ENCODE measurements at places on chromosomes 1 and 21.

DNA sequence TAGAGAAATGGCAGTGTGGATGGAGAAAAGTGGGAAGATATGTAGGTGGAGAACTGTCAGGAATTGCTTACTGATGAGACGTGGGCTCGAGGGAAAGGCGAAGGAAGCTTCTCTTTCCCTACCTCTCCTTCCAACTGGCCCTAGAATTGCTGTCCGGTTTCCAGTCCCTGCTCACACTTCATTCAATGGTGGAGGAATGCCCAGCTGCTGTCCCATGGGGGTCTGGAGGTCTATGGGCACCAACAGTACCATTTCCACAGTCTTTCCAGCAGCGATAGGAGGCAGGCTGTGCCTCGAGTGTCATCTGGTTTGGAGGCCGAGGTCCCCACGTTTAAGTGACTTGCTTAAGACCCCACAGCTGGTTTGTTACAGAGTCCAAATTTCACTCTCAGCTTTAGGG is 31.5 kb upstream of the CD1D start:
- no peak for DNase-seq

DNA sequence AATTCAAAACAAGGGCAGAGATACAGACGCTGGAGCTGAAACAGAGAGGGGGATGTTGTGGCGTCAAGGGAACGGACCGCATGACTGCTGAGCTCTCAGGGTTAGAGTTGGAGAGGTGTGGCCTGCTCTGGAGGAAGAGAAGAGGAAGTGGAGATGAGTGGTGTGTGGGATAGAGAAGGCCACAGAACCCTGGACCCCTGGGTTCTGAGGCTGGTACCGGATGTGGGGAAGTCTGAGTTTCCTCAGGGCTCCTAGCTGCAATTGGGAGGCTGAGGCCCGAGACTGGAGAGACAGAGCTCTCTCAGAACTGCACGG is 1.8 kb downstream of the BCAN start:
- no peak for DNase-seq

DNA sequence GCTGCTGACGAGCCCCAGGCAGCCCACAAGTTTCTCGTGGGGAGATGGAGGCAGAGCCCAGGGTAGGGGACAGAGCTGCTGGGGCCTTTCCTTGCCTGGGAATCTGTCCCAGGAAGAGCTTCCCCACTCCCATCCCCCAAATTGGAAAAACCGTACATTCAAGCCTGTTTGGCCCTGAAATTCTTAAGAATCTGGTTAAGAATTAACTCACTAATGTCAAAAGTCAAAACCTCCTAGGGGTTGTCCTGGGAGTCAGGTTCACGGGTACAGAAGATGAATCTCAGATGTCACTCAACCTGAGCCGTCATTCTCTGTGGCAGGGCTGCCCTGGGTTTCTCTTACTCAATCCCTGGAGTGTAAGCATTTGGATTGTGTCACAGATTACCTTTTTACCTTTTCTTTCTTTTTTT is 8.4 kb downstream of the C1orf115 start:
- DNase-seq = no peak

DNA sequence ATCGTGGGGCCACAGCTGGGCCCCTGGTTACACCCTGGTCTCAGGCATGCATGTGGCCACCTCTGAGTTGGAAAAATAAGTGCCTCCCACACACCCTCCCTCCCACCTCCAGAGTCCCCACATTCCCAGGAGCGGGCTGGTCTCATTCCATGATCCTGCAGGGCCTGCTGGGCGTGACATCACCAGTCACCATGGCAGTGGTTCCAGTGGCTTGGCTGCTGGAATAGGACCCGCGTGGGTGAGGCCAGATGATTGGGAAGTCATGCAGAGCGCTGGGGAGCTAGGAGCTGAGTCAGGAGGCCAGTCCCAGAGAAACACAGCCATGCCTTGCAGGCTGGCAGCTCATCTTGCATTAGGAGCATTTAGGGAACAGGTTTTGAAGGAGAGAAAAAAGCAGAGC is 125.4 kb upstream of the TMEM51 start:
- no peak for DNase-seq

DNA sequence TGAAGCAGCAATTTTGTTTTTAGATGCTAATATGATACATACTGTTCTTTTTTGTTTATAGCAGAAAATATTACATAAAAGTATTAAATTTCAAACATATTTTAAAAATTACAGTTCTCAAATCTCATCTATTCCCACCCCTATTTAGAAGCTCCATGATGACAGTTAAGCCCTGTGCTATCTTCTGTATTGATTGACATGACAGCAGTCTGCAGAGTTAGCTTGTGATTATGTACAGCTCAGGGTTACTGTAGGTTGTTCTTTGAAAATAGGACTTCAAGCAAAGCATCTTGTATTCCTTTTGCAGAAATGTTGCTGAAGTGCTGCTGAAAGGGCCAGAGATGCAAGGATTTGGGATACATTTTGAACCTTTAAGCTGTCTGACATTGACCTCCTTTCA is 8.2 kb downstream of the GPSM2 start:
- no peak for DNase-seq

- no peak for DNase-seq
These were observed 141.6 kb upstream of the PALMD start for GRCh38 chr1:99504287-99504686.

- DNase-seq = no peak
These were observed 2.1 kb upstream of the HCRTR1 start for GRCh38 chr1:31615414-31615813.

GRCh38 chr21:35529171-35529863 is 480.2 kb upstream of the RUNX1 start:
- peak; percentile 26 for DNase-seq

GRCh38 chr1:205017766-205018165 is 25.2 kb upstream of the CNTN2 start:
- DNase-seq = no peak

DNA sequence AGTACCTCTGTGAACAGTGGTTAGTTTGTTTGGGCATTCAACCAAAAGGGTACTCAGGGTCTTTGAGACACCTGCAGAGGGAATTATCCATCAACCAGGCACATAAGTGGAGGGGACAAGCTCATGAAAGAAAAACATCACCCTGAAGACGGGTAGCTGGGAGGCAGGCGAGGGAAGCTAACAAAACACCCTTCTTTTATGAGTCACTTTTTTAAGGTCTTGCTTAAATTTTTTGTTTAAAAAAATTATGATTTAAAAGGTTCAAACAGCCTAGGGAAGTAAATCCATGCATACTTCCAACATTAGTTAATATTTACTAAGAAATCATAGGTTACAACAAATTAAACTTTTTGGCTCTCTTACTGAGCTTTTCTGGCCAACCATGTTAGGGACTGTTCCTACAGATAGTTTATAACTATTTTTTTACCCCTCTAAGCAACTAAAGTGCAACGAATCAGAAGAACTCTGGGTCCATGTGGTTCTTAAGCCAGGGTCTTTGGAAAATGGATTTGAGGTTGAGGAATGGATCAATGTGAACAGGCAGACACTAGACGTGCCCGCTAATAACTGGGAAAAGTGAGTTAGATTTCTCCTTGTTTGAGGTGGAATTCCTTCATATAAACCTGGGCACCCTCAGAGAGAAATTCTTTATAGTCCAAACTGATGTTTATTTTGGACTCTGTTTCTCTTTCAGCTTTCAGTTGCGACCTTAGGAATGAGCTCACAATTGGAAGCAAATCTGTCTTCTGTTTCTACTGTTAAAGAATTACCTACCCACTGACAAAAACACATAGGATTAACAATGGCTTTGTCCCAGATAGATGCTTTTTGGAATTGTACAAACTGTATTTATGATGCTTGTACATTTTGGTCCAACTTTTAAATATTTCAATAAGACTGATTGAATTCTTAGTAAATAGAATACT is 123.0 kb downstream of the LYPLAL1 start:
- DNase-seq = no peak

GRCh38 chr1:203097001-203097400 is 11.2 kb upstream of the MYOG start:
- no peak for DNase-seq

GRCh38 chr1:8162168-8162567 is 136.1 kb upstream of the ERRFI1 start:
- no peak for DNase-seq

- DNase-seq = no peak
These were observed 28.5 kb downstream of the COA7 start for GRCh38 chr1:52669696-52670095.

DNA sequence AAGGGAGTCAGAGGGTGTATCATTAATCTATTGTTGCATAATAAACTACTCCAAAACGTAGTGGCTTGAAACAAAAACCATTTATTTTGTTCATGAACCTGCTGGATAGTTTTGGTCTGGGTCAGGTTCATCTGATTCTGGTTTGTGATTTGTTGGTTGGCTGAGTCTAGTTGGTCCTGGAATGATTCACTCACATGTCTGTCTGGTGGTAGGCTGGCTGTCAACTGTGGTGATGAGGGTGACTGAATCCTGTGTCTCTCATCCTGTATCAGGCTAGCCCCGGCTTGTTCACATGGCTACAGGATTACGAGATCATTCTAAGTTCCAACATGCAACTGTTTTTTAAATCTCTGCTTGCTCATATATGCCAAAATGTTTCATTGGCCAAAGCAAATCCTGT is 22.5 kb upstream of the SIKE1 start:
- DNase-seq = no peak
